Erythroblast (primary cell): ENCODE measurements at places on chromosomes 12 and 14.

- DNase-seq: peak; percentile 46
Observed at GRCh38 chr14:30874999-30875787, 834 bp downstream of the COCH start.

DNA sequence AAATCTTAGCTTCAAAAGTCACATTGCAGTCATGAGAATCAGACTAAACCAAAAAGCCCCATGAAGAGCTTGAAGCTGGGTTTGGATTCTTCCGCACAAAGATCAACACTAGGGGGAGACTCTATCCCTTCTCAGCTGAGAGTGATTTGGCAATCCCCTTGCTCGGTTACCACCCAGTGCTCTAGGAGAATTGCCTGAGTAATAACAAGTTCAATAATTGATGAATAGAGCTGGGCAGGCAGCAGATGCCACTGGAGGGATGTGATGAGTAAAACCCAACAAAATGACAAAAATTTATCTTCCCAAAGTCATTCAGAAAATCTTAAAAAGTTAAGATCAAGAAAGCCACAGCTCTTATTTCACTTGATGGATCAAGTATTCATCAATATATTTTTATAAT is 185.6 kb upstream of the ARID2 start:
- DNase-seq: peak; percentile 67

DNA sequence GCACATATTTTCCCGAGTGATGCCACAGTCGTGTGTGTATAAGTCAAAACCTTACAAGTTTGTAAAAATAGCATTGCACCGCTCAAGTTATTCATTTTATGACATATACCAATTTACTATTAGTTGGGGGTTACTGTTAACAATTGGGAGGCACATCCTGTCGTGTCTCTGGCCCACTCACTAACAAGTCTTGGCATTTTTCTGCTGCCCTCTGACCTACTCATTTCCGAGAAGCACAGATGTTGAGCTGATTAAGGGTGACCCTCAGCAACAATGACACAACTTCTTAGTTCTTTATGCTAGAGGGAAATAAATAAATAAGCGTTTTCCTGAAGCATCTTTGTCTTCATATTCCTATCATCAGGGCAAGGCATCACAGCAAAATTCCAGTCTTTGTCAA is 6.8 kb upstream of the ATG14 start:
- DNase-seq: no peak

DNA sequence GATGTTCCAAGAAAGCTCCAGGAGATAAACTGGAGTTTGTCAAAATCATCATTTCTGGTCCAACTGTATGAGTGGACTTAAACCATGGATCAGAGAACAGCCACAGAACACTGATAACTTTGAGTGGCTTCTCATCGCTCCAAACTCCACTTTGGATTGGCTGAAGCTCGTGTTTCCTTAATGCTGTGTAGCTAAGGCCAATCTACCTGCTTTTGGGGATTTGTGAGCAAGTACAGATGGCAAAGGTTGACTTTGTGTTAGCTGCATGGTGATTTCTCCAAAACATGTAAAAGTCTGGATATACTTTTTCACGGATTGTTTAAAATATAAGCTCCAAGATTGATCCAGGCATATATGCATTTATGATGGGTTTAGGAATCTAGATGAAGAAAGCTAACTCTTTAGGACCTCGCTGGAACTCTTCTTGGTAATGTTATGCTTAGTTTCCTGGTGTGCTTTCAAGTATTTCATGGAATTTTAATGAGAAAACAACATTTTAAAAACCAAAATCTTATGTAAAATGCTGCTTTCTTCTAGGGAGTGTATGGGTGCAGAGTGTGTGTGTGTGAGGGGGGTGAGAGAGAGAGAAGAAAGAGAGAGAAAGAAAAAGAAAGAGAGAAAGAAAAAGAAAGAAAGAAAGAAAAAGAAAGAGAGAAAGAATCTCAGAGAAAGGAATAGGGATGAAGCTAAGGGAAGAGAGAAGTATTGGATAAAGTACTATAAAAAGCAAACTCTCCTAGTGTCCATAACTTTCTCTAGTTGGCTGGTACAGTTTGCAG is 11.6 kb upstream of the PAX9 start:
- no peak for DNase-seq

GRCh38 chr14:20719777-20720176 is 25.9 kb upstream of the EDDM3A start:
- DNase-seq: no peak

DNA sequence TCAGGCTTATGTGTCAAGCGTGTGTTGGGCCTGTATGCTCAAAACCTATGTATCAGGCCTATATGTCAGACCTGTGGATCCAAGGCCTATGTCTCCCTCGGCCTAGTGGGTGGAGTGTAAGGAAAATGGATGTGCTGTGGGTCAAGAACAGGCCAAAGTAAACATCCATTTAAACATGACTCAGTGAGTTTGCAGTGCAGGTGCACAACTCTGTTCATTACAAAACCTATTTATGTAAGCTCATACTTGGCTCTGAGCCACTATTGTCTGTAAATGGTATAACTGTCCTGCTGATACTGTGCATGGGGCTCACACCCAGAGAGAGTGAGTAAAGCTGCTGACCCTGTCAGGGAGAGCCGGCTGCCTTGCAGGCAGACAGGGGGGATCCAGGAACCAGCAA is 249.7 kb upstream of the AVPR1A start:
- no peak for DNase-seq

GRCh38 chr14:65926504-65926903 is 514.0 kb downstream of the FUT8 start:
- DNase-seq: no peak

DNA sequence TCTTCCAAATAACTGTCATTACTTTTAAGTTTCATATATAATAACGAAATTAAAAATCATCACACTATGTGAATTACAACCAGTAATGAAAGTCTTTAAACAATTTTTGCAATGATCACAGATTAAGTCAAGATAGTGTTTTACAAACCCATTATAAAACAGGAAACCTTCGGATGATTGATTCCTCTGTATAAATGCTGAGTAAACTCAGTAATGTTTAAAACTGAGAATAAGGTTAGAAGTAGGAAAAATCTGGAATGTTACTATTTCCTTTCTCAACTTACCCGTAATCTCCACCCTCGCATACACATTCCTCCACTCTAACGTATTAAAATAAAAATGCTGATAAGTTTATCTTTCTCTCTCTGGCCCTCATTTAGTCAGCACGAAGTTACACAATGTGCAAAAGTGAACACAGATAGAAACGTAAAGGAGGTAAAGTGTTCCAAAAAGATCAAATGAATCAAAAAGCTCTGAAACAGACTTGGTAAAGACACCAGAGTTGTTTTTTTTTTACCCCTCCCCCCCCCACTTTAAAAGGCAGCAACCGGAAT is 1.6 kb downstream of the ZFC3H1 start:
- DNase-seq: peak; percentile 78

GRCh38 chr14:103099081-103099732 is 4.7 kb downstream of the EXOC3L4 start:
- DNase-seq: peak; percentile 54
